ELF-1 (cell line): ENCODE measurements at places on chromosomes 1 and 21.

DNA sequence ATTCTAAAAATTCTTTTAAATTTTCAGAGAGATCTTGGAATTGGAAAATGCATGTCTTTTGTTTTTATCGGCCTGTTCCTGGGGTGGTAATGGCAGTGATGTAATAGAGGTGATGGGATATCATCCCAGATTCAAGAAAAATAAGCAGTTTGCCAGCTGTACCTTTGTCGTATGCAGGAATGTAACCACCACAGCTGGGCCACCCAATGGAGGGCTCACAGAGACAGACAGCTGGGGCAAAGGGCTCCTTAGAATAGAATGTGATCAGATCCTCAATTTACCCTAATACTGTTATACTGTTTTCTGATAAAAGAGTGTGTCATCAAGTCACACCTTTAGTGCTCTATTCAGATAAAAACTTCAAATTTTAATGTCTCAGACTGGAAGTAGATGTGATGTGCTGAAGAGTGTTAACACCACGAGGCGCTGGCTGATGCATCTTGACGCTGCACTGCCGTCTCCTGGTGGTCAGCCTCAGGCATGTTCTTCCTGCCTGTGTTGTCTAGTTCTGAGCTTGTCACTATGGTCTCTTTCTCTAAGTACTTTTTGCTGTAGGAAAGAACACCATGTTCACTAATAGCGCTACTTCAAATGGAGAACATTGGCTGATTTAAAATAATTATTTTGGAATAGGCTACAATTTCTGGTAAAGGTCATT lies 78.8 kb downstream of the C1orf21 start:
- peak; percentile 45 for DNase-seq

DNA sequence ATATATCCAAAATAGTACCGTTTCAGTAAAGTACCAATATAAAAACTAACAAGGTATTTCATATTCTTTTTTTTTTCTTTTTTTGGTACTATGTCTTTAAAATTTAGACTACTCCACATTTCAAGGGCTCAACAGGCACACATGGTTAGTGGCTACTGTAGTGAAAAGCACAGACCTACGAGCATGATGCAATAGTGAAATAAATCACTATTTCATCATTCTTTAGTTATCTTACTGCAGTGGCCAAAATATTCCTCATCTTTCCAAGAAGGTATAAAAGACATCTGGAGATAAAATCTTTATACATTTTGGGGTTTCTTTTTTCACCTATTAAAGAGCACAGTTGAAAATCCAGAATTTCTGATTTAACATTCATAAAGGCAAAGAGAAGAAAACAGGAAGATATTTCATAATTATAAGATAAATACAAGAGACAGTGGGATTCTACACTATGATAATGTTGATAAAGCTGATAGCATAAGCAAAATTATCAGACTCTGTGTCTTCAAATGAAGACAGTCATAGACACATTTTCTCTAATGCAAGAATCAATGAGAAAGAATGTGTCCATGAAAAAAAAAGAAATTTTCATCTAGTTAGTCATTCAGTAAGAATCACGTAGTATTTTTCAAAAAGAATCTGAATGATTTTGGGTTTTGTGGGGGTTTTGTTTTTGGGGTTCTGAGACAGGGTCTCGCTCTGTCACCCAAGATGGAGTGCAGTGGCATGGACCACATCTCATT lies 41.9 kb downstream of the CEP170 start:
- DNase-seq, result no peak

DNA sequence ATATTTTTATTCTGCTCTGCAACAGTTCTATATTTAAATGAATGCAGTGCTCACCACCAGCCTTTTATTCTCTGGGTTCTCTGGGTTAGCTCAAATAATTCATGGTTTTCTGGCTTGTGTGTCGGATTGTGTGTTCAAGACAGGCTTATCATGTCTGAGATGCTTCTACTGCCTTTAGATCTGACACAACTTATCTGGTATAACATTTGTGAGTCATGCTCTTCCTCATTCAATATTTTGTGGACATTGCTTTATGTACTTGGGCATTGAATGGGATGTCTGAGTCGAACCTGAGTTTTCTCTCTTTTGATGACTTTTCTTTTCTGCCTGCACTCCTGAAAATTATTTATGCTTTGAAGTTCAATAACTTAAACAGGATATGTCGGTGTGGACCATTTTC lies 17.6 kb upstream of the PKP1 start:
- no peak for DNase-seq

GRCh38 chr1:46526691-46527291 lies 24.7 kb downstream of the KNCN start:
- DNase-seq, result peak; percentile 64

DNA sequence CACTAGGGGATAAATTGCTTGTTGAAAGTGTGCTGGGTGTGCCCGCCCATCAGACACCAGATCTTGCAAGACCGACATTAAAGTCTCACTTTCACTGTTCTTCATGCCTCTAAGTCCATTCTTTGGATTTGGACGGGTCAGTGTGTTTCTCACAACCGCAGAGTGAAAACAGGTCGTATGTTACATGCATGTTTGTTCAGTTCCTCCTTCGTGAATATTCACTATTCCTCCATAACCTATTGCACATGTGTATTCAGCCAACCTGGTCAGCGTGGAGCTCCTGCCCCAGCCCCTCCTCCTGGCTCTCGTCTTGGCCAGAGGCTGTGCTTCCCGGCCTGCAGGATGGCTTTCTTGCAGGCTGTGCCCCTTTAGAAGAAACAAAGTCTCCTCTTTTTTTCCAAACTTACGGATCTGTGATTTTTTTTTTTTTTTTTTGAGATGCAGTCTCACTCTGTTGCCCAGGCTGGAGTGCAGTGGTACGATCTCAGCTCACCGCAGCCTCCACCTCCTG lies 2.2 kb upstream of the KRTAP10-6 start:
- DNase-seq, result no peak

DNA sequence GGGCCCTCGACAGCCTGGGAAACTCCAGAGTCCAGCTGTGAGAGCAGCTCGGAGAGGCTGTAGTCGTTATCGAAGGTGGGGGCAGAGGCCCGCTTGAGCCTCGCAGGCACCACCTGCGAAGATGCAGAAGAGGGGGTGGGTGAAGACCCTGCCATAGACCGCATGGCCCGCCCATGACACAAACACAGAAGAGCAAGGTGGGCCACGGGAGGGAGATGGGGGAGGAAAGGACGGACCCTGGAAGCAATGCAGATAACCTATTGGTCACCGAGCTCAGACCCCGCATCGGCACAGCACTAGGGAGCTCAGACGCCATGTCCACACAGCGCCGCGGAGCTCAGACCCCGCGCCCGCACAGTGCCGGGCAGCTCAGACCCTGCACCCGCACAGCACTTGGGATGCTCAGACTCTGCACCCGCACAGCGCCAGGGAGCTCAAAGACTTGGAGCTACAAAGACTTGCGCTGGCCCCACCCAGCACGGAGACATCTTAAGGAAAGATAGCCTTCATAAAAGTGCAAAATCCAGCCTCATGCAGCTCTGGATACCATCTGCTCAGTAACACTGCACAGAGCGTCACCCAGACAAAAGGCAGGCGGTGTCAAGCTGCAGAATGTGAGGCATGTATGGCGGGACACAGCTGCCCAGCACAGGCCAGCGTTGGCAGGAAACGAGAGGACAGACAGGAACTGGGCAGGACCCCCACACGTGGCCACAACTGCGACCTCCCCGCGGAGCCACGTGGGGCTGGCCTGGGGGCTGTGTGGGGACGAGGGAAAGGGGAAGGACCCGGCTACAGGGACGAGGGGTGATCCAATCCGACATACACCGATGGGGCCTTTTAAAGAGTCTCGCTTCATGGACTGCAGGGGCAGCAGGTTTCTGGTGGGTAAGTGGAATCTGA lies 22.6 kb downstream of the RIPK4 start:
- no peak for DNase-seq

GRCh38 chr1:186078245-186078644 lies 296.8 kb downstream of the TPR start:
- no peak for DNase-seq

DNA sequence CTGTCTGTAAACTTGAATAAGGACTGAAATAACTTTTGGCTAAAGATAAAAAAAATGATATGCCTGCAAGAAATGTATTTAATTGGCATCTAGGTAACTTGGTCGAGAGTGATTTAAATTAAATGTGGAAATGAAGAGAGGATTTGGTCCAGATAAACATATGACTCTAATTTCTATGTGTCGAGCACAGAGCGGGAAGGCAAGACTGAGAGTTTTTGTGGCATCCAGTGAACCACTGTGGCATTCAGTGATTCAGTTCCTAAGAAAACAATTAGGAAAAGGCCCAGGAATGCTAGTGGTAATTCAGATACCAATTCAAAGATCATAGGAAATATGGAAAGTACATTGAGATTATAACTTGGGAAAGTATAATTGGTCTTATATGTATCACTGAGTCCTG lies 39.6 kb downstream of the PDE4B start:
- DNase-seq, result no peak

DNA sequence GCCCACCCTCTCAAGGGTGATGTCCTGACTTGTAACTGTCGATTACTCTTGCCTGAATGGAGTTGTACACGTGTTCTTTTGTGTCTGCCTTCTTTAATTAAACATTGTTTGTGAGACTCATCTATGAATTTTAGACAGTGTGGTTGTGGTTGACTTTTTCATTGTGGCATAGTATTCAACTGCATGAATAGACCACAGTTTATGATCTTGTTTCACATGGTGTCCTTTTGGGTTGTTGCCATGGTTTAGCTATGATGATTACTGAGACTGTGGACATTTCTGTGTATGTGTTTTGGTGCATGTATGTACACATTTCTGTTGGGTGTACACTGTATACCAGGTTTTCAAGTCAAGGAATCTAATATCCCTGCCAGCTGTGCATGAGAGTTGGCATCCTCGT lies 30.1 kb downstream of the PRMT2 start:
- DNase-seq, result no peak

DNA sequence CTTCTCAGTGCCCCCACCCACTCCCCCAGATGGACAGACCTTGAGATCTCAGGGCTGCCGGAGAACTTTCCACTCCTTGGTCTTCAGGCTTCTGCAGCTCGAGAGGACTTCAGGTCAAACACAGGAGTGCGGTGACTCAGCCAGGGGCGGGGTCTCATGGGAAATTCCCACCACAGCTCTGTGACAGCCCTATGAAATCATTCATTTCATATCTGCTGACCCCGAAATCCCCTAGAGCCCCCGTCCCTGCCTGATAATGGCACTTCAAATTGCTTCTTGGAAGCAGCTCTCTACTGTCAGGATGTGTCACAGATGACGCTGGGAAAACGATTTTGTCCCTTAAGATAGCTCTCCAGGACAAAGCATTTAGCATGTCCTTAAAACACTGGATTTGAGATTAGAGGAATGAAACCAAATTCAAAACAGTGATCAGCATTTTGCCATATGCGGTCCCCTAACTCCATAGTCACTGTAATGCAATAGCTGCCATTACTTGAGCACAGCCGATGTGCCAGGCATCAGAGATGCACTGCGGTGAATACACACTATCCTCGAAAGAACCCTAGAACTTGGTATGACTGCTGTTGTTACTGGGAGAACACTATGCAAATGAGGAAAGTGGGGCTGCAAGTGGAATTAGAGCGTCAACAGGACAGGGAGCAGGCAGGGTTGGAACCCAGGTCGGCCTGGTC lies at the start of gene TNFRSF9:
TSS of gene TNFRSF9 (minus strand) at position 95 of the 692 bp plus-strand sequence. CDS start 845 bp downstream, outside the sequence.
- peak; percentile 48 for DNase-seq

DNA sequence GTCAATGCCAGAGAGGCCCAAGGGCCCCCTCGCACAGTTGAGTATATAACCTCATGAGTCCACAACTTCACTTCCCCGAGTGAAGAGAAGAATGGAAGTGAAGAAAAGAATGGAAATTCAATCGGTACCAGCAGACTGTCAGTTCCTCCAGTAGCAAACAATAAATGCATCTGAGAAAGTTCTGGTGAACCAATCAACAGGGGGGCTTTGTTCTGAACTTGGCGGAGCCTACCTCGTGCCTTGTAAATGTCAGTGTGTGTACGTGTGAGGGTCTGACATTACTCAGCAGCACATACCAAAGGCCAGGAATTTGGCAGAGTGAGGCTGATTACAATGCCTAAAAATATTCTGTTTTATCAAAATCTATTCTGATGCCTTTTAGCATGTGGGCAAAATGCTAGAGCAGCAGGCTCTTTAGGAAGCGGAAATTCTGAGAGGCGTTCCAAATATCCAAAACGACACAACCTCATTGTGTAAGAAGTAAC lies 238.5 kb downstream of the LTN1 start:
- DNase-seq, result peak; percentile 14

- no peak for DNase-seq
These were observed 4.2 kb downstream of the OR6K3 start for GRCh38 chr1:158716335-158716734.

GRCh38 chr1:55825461-55825860 lies 610.3 kb upstream of the USP24 start:
- DNase-seq, result no peak

- DNase-seq, result no peak
These were observed 95.1 kb downstream of the SIPA1L2 start for GRCh38 chr1:232534552-232535517.

GRCh38 chr1:172637522-172637921 lies 21.4 kb upstream of the FASLG start:
- no peak for DNase-seq

DNA sequence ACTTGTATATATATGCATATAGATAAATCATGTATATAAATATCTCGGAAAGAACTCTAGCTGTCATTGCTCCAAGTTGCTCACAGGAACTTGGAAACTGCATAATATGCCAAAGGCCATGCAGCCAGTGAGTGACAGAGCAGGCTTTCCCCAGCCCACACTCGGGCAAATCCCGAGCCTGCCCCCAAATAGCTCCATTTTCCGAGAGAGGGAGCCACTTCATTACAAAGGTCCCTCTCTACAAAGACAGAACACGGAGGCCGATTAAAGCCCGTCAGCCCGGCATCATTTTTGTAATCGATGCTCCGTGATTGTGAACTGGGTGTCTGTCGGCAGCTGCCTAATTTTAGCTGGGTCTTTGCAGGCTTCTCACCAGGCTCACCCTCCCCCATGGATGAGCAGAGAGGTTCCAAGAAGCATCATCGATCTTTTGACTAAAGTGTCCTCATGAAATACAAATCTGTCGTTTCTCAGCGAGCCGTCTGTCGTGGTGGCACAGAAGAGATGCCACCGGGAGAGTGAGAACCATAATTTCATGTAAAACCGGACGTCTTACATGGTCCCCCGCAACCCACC lies 663.9 kb downstream of the PTPRU start:
- DNase-seq, result peak; percentile 39

GRCh38 chr1:197467881-197468280 lies 199.8 kb downstream of the CRB1 start:
- DNase-seq, result no peak

- DNase-seq, result peak; percentile 46
These were observed 914 bp upstream of the ADGRB2 start for GRCh38 chr1:31765041-31765467.

DNA sequence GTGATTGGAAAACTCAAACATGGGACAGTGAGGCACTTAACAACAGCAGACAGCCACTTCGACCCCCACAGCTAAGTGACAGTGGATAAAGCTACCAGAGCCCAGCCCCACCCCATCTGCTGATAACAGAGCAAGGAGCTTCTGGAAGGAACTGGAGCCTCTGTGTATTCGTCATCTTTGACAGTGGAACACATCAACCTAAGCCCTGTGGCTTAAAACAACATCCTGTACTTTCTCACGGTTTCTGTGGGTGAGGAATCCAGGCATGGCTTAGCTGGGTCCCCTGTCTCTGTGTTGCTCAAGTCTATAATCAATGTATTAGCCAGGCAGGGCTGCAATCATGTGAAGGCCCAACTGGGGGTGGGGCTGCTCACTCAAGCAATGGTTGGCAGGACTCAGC lies 18.4 kb upstream of the SIPA1L2 start:
- DNase-seq, result peak; percentile 73

- DNase-seq, result no peak
These were observed 67.8 kb upstream of the LYPLAL1 start for GRCh38 chr1:219105893-219106292.

- DNase-seq, result no peak
These were observed 428.2 kb downstream of the MRPL39 start for GRCh38 chr21:25179116-25179515.
